Fibroblast of skin of abdomen (primary cell): ENCODE measurements at places on chromosomes 5 and 9.
A peak's percentile ranks its signal among the peaks of the same experiment; 100 is the strongest.

- DNase-seq: no peak
These were observed 214.6 kb downstream of the SREK1 start for GRCh38 chr5:66358741-66359140.

GRCh38 chr5:65696892-65697291 is 25.0 kb downstream of the SGTB start:
- no peak for DNase-seq

DNA sequence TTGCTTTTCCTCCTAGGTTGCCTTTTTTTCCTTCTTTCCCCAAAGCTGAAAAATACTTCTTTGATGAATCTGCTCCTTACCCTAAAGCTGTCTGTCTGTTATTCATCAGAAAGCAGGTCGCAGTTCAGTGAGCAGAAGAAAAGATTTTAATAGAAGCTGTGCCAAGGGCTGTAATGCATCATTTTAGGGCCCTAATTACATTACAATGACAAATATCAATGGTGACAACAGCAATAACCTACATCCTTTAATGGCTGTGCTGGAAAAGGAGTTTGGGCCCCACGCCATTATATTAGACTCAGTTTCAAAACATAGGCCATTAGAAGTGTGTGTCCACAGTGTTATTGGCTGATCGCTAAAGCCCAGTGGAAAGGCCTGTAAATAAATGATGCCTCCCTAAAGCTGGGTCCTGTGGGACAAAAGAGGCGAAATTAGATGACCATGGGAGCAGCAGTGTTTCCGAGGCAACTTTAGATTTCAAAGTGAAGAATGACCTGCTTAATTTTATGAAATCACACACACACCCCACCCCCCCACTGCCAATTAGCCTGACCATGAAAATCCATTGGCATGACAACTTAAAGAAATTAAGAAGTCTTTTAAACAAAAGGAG is 38.4 kb downstream of the TLE4 start:
- peak; percentile 93 for DNase-seq

DNA sequence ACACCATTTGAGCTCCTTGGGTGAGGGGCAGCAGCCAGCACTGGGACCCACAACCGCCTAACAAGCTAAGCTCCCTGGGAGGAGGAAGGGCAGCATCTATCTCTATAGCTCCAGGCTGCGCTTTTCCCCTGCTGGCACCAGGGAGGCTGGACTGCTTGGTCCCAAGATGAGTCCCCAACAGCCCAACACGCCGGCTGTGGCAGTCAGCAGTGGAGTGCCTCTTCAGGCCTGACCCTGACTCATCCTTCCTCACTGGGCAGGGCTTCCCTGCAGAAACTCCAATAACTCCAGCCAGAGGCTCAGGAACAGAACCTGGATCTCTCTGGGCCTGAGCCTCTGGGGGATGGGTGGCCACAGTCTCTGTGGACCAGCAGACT is 113.7 kb upstream of the ADAMTS16 start:
- no peak for DNase-seq

GRCh38 chr5:142872795-142873194 is 102.6 kb downstream of the ARHGAP26 start:
- no peak for DNase-seq

DNA sequence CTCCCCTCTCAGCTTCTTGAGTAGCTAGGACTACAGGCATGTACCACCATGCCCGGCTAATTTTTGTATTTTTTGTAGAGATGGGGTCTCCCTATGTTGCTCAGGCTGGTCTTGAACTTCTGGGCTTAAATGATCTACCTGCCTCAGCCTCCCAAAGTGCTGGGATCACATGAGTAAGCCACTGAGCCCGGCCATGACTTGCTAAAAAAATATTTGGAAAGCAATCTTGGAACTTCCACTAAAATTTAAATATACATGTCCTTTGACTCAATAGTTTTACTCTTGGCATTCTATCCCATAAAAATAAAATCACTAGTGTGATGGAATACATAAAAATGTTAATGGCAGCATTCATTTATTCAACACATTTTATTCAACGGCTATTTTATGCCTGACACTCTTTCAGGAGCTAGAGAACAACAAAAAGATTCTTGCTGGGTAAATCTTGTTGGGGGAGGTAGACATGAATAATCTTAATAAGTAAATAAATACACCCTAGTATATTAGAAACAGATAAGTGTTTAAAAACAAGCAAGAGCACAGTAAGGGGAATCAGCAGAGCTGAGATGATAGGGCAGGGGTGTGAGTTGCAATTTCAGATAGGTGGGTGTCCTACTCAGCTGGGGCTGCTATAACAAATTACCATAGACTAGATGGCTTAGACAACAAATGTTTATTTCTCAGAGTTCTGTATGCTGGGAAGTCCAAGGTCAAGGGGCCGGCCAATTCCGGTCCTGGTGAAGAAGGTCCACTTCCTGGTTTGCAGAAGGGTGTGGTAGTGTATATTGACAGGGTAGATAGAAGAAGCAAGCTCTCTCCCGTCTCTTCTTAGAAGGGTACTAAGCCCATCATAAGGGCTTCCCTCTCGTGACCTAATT is 50.7 kb downstream of the KCNV2 start:
- DNase-seq: no peak

DNA sequence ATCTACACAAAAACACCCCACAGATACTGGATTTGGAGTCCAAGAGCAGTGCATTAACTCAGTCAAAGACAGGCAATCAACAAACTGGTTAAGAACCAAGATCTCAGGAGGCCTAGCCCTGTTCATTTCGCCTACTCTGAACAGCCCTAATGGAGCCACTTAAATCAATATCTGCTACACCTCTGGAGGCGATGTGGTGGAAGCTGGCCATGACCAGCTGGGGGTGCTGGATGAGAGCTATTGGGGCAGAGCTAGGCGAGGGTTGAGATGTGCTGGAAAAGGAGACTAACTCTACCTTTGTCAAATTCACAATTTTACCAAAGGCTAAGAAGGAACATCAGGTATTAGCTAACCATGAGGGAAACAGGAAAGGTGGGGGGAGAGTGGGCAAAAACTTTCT is 23.3 kb upstream of the ARSB start:
- no peak for DNase-seq

DNA sequence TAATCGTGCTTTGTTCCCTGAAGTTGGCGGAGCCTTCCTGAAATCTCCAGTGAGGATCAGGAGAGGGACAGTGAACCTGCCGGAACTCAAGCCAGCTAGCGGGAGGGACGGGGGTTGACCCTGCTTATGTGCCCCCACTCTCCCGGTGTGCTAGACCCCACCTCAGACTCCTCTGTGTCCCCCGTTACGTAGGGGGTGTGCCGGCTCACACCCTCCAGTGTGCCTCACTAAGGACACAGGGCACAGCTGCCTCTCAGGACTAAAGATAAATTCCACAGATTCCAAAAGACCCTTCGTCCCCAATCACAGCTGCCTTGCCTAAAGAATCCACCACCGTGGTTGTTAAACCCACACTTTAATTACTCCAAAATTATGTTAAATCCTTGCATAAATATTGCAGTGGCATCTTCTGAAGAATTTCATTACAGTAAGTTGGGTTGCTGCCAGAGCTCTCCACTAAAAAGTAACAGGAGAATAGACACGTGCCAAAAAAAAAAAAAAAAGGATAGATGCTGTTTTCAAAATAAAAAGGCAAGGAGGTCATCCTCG is 73.7 kb downstream of the GTF3C4 start:
- no peak for DNase-seq

DNA sequence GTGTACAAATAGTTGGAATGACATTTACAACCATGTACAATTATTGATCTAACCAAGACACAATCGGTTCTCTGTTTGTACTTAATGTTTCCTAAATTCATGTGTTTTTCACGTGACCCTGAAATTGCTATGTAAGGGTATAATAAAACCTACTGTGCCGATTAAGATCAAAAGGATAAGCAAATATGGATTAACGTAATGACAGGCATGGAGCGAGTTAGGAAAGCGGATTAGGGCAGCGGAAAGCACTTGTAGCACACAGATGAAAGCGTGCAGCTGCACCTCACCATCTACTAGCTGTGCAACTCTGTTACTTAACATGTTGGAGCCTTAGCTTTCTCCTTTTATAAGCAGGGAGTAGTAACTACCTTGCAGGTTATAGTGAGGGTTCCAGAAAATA is 38.3 kb upstream of the ZFYVE16 start:
- no peak for DNase-seq

GRCh38 chr9:87701931-87702421 is 23.9 kb upstream of the CTSL start:
- DNase-seq: peak; percentile 81

GRCh38 chr9:99905833-99906402 is 536 bp upstream of the STX17 start:
- DNase-seq: no peak

DNA sequence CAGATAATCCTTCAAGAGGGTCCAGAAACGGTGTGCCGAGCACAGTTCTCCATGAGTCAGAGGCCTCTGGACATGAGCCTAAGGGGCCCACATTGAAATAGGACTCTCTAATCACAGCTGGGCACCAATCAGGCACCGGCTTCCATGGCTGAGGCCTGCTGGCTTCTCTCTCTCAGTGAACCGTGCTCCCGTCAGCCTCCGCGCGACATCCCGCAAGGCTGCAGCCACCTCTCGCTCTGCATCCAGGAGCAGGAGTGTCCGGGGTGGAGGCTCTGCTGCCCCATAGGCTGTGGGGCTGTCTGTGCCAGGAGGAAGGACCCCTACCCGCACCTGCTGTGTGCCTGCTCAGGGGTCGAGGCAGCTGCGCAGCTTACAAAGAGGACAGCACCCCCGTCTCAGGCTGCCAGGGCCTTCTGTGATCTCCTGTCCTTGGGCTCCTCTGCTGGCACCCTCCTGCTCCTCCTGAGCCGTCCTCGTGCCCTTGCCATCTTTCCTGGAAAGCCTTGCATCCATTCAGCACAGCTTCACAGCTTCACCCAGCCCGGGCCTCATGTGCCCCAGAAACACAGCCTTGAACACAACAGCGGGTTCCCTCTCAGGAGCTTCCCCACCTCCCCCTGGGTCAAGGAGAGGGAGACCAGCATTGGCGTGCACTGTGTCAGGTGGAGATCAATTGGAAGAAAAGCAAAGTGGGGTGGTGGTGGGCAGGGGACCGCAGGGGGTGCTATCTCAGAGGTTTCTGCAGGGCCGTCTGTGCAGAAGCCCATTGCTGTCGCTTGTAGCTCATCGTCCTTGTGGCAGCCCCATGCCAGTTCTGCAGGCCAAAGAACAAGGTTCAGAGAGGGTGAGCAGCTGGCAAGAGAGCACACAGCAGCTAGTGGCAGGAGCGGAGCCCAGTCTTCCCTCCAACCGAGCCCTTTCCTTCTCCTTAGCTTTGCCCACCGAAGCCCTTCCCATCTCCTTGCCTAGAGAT is 22.8 kb upstream of the FCN1 start:
- no peak for DNase-seq
